ENCODE measurements at places on chromosomes 3 and 15.

DNA sequence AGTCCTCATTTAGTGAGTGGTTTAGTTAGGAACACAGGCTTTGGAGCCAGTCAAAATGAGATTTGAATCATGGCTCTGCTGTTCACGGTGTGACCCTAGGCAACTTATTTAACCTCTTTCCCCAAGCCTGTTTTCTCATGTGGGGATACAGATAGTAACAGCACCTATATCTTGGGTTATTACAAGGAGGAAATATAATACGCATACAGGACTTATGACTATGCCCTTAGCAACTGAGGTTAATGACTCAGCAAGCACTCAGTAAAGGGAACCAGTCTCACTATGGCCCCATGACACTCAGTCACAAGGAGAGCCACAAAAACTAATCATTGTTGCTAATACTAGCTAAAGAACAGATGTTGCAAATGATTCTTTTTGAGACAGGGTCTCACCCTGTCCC is 45.9 kb downstream of the SUMF1 start:
- DNase-seq, result no peak

DNA sequence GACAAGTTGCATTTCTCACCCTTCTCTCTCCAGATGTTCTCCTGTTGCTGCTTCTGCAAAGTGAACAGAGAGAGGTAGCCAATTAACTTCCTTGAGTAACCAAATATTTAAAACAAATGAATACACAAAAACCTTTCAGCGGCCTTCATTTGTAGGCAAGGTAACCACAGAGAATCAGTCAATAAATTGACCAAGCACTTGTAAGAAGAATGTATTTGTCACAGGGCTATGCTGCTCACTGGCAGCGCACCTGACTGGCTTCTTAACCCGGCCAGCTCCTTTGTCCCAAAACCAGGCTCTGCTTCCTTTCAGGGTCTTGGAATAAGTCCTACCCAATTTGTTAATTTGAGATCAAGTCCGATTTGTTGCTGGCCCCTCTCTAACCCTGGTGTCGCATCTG is 43.5 kb upstream of the STXBP5L start:
- DNase-seq, result no peak

- no peak for DNase-seq
Observed at GRCh38 chr3:170323331-170323730, 34.2 kb upstream of the SKIL start.

DNA sequence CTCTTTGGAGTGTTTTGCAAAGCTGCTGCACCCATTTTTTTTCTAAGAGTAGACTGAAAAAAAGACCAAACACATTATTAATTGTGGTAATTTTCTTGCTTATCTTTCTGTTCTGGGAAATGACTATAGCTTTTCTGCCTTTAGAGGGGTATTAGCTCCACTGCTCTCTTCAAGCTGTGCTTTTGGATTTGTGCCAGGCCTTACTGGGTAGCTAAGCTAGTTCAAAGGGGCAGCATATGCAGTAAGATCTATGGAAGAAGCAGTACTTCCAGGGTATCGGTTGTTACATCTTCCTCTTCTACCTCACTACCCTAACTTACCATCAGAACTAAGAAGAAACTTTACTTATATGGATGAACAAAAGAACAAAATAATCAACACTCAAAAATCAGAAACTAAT is 28.7 kb upstream of the ARIH1 start:
- DNase-seq, result no peak

- no peak for DNase-seq
Observed at GRCh38 chr3:168091941-168092340, 3.8 kb downstream of the GOLIM4 start.

DNA sequence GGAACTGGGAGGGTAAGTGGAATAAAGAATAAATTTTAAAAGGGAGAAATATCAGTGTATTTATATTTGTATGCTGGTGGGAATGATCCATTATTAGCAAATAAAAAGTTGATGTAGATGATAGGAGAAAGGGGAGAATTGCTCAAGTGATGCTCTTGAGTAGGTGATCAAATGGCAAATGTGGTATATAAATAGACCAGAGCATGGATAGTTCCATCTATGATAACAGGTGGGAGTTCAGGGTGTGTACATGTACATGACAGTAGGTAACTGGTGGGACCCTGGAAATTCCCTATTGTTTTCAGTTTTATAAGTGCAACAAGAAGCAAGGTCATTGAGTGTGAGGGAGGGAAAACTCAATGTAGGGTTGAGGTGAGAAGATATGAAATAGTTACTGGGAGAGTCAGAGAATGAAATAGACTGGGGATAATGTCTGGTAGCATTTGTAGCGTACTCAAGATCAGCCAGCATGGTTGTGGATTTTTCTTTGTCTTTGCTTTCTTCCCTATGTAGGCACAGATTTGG is 31.3 kb upstream of the EBLN2 start:
- DNase-seq, result no peak

DNA sequence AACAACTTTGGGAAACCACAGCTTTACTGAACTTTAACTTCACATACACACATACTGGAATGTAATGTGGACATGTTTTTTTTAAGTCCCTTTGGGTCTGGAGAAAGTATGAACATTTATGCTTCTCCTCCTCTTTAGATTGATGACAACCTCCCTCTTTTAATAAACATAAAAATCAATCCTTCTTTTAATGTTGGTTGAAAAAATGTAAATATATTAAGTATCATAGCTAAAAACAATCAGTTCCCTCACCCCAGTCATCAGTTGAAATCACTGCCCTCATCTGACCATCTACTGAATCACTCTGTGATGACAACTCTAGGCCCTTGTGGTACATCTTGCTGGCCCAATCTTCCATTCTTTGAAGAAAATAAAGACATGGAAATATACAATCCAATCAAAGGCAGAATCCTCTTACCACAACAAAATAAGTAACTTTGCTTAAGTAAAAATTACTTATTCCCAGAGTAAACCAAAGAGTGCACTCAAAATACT is 6.4 kb downstream of the AAGAB start:
- no peak for DNase-seq

DNA sequence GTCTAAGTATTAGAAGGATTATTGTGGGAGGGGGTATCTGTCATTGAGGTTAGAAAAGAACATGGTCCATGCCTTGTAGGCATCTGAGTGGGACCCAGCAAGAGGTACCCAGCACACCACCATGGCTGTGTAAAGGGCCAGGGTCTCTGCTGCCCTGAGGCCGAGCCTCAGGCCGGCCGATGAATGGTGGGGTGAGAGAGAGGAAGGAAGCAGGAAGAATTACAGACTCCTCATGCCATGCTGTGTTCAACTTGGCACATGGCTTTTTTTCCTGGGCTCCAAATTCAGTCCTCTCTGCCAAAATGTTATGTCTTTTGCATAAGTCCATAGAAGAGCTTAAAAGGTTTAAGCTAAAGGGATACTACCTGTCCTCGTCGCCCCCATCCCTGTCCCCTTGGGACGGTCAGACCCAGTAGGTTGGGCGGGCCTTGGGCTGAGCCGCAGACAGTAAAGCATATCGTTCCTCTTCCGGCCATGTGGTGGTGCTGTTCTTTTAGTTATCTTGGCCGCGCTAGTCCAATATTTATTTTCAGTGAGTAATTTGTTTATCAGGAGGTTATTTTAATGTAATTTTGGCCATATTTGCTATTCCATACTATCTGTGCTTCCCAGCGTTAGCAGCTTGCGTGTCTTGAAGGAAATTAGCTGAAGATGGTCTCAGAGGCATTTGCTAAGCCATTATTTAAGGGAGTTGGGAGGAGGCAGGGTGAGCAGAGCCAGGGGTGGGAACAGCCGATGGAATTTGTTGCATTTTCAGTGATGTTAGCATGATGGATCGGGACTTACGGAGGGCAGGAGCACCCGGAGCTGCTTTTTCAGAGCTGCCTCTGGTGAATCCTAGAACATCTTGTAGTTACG is 152.4 kb downstream of the AGBL1 start:
- DNase-seq, result peak; percentile 1

- DNase-seq, result no peak
Observed at GRCh38 chr3:114899186-114899931, 247.7 kb downstream of the ZBTB20 start.

DNA sequence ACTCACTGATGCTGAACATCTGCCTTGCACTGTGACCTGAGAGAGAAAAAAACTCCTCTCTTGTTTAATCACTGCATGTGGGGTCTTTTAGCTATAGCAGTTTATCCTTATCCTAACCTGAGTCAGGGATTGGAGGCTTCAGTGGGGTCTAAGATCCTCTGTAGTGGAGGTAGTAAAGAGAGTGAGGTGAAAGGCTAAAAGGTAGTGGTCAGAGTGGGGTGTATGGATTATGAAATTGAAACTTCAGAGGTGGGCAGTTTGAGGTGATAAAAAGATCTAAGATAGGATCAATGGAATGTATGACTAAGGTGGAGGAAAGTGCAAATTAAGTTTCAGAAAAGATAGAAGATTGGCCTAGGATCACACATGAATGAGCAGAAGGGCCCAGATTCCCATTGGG is 36.5 kb downstream of the DET1 start:
- no peak for DNase-seq

DNA sequence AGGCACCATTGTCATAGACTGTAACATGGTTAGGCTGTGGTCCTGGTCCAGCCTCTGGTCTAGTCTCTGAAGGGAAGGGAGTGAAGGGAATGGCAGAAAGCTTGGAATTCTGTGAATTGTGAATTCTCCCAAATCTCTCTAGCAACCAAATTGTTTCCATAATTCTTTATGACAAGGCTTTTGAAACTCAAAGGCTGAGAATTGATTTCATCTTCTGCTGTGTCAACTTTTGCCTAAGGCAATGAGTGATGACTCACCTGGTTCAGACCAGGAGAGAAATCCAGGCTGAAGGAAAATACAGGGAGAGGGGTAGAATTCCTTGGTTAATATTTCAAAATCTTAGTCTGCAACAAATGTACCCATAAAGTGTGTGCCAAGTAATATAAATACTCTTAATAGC is 82.6 kb upstream of the ADPGK start:
- DNase-seq, result no peak

GRCh38 chr15:86903642-86904421 is 824.2 kb downstream of the AGBL1 start:
- DNase-seq, result no peak

- no peak for DNase-seq
Observed at GRCh38 chr3:6228958-6229683, 631.8 kb upstream of the GRM7 start.

- DNase-seq, result no peak
Observed at GRCh38 chr3:66693461-66694031, 192.7 kb upstream of the LRIG1 start.

DNA sequence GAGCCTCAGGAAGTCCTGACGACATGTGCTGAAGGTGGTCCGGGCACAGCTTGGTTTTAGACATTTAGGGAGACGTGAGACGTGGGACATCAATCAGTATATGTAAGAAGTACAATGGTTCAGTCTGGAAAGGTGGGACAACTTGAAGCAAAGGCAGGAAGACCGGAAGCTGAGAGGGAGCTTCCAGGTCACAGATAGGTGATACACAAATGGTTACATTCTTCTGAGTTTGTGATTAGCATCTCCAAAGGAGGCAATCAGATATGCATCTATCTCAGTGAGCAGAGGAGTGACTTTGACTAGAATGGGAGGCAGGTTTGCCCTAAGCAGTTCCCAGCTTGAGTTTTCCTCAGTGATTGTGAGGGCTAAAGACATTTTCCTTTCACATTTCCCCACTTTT is 282.1 kb downstream of the RYR3 start:
- DNase-seq, result no peak

GRCh38 chr15:97045666-97046421 is 715.3 kb downstream of the NR2F2 start:
- no peak for DNase-seq

DNA sequence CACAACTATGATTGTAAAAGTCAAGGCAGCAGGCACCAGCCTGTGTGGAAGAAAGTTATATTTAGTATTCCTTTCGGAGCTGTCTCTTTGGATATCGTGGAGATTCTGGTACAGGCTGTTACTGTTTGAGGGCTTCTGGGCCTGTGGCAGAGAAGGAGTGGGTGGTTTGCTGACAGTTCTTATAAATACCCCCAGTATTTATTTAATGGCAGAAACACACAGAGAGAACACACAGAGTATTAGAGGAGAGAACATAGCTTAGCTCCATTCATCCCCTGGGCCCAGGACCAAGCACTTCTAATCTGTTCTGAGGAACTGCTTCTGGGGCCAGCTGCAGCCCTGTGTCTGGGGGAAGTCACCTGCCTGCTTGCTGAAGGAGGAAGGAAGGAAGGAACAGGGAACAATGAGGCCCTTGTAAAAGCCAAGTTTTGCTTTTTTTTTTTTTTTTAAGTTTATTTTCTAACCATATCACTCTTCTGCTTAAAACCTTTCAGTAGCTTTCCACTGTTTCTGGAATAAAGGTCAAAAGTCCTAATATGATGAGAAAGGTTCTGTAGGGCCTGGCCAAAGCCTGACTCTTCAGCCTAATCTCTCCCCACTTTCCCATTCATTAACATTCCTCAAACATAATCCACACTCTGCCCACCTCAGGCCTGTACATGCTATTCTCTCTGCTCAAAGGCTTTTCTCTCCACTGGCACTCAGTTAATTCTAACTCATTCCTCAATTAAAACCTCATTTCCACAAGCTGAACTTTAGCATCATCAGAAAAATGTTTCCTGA is 11.8 kb upstream of the PP2D1 start:
- peak; percentile 49 for DNase-seq

- DNase-seq, result no peak
Observed at GRCh38 chr3:131038326-131038725, 11.6 kb downstream of the NEK11 start.

GRCh38 chr15:74062671-74063070 is 19.7 kb downstream of the GOLGA6A start:
- DNase-seq, result no peak

DNA sequence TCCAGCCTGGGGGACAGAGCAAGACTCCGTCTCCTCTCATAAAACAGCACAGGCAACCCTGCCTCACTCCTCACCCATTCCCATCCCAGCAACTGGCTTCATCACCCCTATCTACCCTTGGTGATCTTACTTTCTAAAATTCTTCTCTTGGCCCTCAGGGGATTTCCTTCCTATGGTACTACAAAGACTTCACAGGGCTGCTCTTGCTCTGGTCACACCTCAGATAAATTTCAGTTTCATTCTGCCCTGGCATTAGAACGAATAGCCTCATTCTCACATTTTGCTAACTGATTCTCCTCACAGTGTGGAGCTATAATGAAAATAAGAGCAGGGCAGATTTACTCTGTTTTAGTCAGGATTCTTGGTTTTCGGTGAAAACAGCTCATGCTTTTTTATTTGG is 22.1 kb upstream of the CRBN start:
- no peak for DNase-seq

GRCh38 chr3:168858327-168858726 is 762.6 kb upstream of the GOLIM4 start:
- no peak for DNase-seq

GRCh38 chr3:127477396-127477795 is 113.1 kb downstream of the TPRA1 start:
- no peak for DNase-seq

- DNase-seq, result no peak
Observed at GRCh38 chr3:33624756-33625155, 93.3 kb downstream of the CLASP2 start.

DNA sequence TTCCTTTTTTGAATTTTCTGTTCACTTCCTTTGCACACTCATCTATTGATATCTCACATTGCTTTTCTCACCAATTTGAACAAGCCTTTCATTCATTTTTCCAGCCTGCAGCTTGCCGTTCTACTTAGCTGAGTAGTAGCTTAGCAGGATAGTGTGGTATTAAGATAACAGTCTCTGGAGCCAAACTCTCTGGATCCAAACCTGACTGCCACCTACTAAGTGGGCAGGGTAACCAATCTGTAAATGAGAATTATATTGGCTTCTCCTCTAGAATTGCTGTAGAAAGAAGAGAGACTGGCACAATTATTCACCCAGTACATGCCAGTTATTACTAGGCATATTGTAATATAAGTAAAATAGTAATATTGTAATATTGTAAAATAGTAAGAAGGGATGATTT is 40.5 kb downstream of the AQP9 start:
- no peak for DNase-seq

Data from substantia nigra (tissue), 51 donors.